ENCODE measurements at places on chromosomes 2 and 18. TPM values are rescaled to one million over a fixed set of nuclear protein-coding genes. Genes with fewer than 3 reads are reported as not detected.

GRCh38 chr18:22325396-22325795 is 92.3 kb downstream of the CTAGE1 start:
- no peak for DNase-seq

The CD8B2 gene
- polyA plus RNA-seq: not detected

The COBLL1 gene
- 11.8 TPM for polyA plus RNA-seq

GRCh38 chr18:9596843-9597526 is 17.4 kb downstream of the PPP4R1 start:
- no peak for DNase-seq

DNA sequence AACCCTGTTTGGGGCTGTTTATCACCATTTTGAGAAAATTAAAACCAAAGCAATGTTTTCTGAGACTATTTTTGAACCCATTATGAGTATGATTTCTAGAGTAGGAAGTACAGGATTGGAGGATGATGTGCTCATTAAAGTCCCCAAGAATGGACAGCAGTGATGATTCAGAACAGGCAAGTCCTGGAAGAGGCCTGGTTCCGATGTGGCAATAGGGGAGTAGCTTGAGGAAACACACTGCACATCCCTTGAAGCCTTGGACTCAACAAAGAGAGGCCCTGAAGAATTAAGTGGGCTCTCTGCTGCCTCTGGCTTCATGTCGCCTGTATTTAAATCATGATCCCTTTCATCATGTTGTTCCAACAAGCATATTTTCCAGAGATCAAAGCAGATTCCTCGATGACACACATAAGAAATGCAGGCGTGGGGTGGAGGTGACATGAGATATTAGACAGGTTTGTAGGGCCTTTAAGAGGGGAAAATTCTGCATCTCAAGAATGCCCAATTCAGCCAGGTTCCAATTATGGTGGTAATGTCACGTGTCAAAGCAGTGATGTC is 242.2 kb downstream of the FHOD3 start:
- no peak for DNase-seq

DNA sequence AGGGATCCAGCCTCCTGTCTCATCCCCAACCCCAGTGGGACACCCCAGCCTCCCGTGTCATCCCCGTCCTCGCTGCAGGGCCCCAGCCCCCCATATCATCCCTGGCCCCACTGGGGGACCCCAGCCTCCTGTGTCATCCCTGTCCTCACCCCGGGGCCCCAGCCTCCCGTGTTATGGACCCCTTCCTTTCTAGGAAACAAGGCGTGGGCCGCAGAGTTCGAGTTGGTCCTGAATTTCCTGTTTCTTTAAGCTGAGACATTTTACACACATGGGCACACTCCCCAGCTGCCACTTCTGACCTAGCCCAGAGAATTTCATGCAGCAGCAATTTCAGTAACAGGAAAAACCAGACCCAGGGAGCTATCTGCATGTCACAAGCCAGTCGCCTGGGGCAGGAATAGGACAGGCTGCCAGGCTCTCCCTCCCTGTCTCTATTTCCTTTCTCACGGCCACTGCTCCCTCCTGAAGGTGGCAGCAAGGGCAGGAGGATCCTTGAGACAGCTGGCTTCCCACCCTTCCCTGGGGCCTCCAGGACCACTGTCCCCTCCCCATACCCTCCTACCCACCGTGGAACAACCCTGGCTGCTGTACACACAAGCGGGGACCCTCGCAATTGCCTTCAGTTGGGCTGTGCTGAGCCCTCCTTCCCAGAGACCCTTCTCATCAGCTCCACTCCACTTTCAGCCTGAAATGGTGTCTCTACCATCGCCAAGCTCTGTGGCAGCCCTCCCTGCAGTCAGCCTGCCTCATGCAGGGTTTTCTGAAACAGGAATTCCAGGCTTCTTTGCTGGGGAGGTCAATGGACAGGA is 141.9 kb upstream of the ID2 start:
- DNase-seq: peak; percentile 94

GRCh38 chr2:30179536-30179935 is 32.7 kb downstream of the YPEL5 start:
- DNase-seq: no peak

- no peak for DNase-seq
Observed at GRCh38 chr18:76482971-76483691, 11.9 kb downstream of the ZNF516 start.

DNA sequence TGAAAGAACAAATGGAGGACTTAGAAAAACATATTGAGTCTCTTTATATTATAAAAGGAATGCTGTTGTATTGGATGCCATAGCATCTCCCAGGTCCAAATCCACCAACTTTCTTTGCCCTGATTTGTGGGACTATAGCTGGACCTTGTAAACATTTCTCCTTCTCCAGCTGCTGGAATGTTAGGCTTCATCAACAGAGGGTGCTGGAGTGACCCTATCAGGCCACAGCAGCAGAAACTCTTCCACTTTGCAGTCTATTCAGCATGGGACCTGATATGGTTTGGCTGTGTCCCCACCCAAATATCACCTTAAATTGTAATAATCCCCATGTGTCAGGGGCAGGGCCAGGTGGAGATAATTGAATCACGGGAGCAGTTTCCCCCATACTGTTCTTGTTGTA is 138.4 kb upstream of the ARL4C start:
- DNase-seq: no peak

DNA sequence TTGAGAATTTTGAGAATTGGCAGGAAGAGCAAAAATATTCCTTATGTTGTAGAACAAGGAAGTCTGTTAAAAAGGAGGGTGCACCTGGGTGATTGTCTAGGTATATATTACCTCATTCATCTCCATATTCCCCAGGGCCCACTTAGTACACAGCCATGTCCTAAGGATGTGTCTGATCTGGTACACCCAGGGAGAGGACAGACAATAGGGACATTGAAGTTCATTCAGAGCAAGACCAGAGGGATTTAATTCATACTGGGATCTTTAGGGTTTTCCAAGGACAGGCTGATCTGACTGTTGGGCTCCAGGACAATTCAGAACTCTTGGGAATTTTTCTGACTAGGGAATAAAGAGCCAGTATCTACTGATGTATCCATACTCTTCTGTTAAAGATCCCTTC is 112.1 kb downstream of the PHLPP1 start:
- DNase-seq: no peak

The CTIF gene
- 23.0 TPM for polyA plus RNA-seq

DNA sequence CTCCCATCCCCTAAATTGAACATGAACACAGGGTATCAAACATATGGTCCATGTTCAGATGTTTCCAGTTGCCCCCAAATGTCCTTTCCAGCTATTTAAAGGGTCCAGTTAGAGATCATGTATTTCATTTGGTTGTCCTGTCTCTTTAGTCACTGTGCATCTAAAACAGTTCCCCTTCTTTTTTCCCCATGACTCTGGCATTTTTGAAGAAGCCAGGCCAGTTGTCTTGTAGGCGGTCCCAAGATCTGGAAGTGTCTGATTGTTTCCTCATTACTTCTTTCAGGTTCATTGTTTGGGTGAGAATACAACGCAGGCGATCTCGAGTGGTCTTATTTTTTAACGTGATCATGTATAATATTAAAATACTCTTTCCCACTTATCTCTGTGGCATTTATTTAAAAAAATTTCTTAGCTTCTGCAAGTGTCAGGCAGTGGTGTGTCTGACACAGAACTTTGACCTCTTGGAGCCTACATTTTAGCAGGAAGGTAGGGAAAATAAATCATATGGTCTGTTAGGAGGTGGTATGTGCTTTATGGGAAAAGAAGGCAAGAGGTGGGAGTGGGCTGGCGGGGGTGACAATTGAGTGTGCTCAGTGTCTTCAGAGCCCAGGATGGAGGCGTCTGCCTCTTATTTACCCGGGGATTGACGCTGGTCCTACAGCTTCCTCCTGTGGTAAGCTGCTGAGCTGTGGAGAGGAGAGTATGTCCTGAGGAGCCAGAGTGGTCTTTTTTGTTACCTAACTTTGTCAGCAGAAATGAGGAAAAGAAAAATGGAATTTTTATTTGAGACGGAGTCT is 8.1 kb downstream of the RAB31 start:
- DNase-seq: no peak

DNA sequence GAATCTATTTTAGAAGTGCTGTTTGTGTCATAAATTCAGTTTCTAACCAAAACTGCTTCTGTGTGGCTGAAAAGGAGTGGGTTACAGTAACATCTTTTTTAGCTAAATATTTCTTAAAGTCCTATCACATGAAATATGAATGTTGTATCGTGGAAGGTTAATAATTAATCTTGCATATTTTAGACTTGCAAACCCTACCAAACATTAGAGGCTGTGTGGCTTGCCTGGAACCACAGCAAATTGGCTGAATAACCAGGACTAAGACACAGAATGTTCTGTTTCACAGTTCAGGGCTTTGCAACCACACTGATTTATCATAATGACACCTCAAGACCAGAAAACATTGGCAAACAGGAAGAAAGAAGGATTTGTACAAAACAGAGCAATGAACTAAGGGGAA is 208.9 kb upstream of the CNTNAP5 start:
- no peak for DNase-seq

The CFLAR gene
- polyA plus RNA-seq: 24.1 TPM

DNA sequence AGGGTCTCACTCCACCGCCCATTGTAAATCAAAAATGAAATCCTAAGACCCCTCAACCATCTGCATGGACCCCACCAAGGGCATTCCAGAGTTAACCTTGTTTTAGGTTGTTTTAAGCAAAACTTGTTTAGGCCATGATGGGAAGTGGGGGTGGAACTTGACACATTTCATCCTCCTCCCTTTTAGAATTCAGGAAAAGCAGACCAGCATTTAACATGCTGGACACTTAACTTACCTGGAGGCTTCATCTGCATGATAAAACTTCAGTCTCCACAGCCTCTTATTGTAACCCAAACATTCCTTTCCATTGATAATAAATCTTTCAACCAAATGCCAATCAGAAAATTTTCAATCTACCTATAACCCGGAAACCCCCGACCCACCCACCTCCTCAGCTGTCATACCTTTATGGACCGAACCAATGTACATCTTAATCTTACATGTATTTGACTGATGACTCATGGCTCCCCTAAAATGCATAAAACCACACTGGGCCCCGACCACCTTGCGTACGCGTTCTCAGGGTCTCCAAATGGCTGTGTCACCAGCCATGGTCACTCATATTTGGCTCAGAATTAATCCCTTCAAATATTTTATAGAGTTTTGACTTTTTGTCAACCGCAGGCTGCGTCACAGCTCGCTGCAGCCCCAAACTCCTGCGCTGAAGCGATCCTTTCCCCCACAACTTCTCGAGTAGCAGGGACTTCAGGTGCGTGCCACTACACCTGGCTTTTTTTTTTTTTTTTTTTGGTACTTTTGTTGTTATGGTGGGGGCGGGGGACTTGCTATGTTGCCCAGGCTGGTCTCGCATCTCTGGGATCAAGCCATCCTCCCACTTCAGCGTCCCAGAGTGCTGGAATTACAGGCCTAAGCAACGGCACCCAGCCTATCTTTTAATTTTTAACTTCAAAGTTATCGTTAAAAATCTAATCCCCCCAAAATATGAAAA is 917 bp downstream of the MPPE1 start:
- peak; percentile 36 for DNase-seq

DNA sequence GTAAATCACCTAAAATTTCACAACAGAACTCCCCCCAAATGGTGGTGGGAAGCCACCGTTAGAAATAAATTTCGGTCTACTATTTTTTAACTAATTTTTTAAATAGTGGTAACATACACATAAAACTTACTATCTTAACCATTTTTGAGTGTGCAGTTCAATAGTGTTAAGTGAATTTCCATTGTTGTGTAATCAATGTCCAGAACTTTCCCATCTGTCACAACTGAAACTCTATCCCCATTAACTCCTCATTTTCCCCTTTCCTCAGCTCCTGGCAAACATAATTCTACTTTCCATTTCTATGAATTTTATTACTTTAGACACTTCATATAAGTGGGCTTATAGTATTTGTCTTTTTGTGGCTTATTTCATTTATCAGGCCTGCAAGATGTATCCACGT is 34.1 kb upstream of the HNMT start:
- DNase-seq: no peak

The CDH7 gene
- not detected for polyA plus RNA-seq

Measured in stomach (tissue), 19 donors.